Colonic mucosa (tissue), 4 donors: ENCODE measurements at places on chromosomes 4 and X.

DNA sequence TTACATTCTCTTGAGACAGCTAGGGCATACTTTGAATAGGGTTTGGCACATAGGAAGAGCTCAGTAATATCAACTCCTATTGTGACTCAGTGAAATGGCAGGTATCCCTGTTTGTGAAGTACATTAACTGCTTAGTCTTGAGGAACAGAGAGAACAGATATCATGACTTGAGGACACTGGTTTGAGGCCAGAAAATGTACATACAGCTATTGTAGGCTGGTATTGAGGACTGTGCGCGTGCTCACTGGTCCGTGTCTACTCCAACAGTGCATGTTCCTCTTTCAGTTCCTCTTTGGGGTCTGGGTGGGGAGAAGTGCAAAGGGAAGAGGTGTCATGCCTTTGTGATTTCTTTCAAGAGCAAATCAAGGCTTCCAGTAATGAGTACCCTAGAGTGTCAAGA lies 34.6 kb upstream of the TBC1D9 start:
- peak overlapping the region; percentile 6 for H3K27ac ChIP-seq
- H3K36me3 ChIP-seq = no peaks in the 10 kb centered on the region
- DNase-seq = peak; percentile 27
- no peaks in the 10 kb centered on the region for H3K4me1 ChIP-seq
- H3K27me3 ChIP-seq = no peaks in the 10 kb centered on the region
- no peak overlapping the region for H3K4me3 ChIP-seq

- DNase-seq = no peak
- no peak overlapping the region for H3K4me3 ChIP-seq
- no peaks in the 10 kb centered on the region for H3K36me3 ChIP-seq
- no peaks in the 10 kb centered on the region for H3K4me1 ChIP-seq
- no peaks in the 10 kb centered on the region for H3K27me3 ChIP-seq
Measured at GRCh38 chr4:168797194-168797593, 212.9 kb downstream of the CBR4 start.

DNA sequence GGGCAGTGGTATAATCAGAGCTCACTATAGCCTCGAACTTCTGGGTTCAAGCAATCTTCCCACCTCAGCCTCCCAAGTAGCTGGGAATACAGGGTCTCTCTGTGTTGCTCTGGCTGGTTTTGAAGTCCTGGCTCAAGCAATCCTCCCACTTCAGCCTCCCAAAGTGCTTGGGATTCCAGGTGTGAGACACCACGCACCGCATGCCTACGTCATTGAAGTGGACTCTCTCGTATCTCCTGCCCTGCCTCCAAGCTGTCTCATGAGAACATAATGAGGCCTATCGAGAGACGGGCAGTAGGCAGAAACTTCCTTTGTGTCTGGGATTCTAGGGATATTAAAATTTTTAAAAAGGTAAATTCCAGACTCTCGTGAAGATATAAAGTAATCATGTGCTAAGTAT lies 65.0 kb upstream of the NLGN4X start:
- H3K27ac ChIP-seq = no peak overlapping the region
- no peak overlapping the region for H3K4me3 ChIP-seq
- DNase-seq = no peak

- no peaks in the 10 kb centered on the region for H3K36me3 ChIP-seq
- DNase-seq = peak; percentile 25
- peaks cover 3% of the 10 kb centered on the region for H3K4me1 ChIP-seq
- no peak overlapping the region for H3K27ac ChIP-seq
- H3K4me3 ChIP-seq = no peak overlapping the region
Measured at GRCh38 chrX:106933538-106933961, 13.3 kb downstream of the CLDN2 start.

DNA sequence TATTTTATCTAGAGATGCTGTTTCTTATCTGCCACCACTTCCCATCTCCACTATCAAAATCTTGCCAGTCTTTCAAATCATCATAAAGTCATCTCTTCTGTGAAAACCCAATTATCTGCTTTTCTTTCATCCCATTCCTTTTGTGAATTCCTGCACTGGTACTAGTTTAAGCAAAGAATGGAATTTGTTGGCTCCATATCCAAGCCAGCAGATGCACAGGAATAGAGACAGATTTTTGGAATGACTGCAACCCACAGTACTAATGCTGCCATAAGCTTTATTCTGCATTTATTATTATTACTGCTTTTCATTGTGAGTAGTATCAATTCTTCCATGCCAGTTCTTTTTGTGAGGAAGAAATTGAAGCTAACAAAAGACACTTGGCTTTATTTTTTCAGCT lies 616.7 kb downstream of the RAPGEF2 start:
- no peak overlapping the region for H3K4me3 ChIP-seq
- H3K4me1 ChIP-seq = no peaks in the 10 kb centered on the region
- no peaks in the 10 kb centered on the region for H3K27me3 ChIP-seq
- H3K36me3 ChIP-seq = no peaks in the 10 kb centered on the region
- H3K27ac ChIP-seq = no peak overlapping the region

- H3K27ac ChIP-seq = no peak overlapping the region
- no peaks in the 10 kb centered on the region for H3K36me3 ChIP-seq
- DNase-seq = no peak
- H3K4me1 ChIP-seq = no peaks in the 10 kb centered on the region
- no peak overlapping the region for H3K4me3 ChIP-seq
- no peaks in the 10 kb centered on the region for H3K27me3 ChIP-seq
Measured at GRCh38 chrX:20217271-20217670, 49.4 kb downstream of the RPS6KA3 start.

- H3K4me3 ChIP-seq = no peak overlapping the region
- H3K27ac ChIP-seq = peak overlapping the region; percentile 5
- no peaks in the 10 kb centered on the region for H3K27me3 ChIP-seq
- H3K4me1 ChIP-seq = no peaks in the 10 kb centered on the region
- DNase-seq = no peak
Measured at GRCh38 chr4:102612824-102613366, 111.7 kb downstream of the NFKB1 start.

GRCh38 chr4:162707962-162708361 lies 458.7 kb downstream of the NAF1 start:
- H3K4me3 ChIP-seq = no peak overlapping the region
- H3K27ac ChIP-seq = no peak overlapping the region
- DNase-seq = no peak
- H3K27me3 ChIP-seq = no peaks in the 10 kb centered on the region
- no peaks in the 10 kb centered on the region for H3K4me1 ChIP-seq

DNA sequence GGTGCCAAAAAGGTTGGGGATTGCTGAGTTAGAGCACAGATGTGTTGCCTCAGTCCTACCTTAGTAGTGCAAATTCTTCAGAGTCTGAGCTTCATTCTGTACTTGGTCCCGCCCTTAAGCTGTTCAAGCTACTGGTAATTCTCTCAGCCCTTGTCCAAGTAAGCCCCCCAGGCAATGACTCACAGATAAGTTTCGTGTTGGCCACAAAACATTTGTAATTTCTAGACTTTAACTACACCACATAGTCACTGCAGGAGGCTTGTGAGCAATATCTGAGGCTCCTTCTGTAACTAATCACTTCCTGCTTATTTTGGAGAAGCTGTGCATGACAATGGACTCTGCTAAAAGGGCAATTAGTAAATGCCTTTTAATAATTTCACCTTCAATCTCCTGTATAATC lies 1420.5 kb downstream of the PCDH7 start:
- no peaks in the 10 kb centered on the region for H3K36me3 ChIP-seq
- no peak for DNase-seq
- H3K4me1 ChIP-seq = no peaks in the 10 kb centered on the region

DNA sequence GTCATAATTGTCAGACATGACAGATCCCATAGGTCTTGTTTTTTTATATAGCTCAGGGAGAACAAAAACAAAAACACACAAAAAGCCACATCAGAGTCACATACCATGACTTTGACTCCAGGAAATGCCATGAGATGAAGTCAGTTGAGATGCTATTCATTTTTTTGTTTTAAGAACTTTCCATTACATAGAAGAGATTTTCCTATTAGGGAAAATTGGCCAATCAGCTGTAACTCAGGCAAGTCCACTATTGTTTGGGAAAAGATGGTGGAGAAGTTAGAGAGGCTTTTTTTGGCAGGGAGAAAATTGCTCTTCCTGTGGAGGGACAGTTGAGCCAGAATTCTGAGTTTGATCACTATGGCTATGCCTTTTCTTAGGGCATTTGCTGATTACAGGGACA lies 72.6 kb downstream of the SMARCA5 start:
- no peaks in the 10 kb centered on the region for H3K27me3 ChIP-seq
- H3K27ac ChIP-seq = no peak overlapping the region

- H3K4me1 ChIP-seq = peaks cover 3% of the 10 kb centered on the region
- peak overlapping the region; percentile 48 for H3K27ac ChIP-seq
- H3K27me3 ChIP-seq = no peaks in the 10 kb centered on the region
- no peak overlapping the region for H3K4me3 ChIP-seq
- peak; percentile 46 for DNase-seq
Measured at GRCh38 chr4:114036426-114036825, 57.0 kb upstream of the ARSJ start.

GRCh38 chr4:145930592-145930991 lies 8.0 kb downstream of the ZNF827 start:
- no peaks in the 10 kb centered on the region for H3K36me3 ChIP-seq
- no peak overlapping the region for H3K27ac ChIP-seq
- no peak for DNase-seq
- H3K4me3 ChIP-seq = no peak overlapping the region
- no peaks in the 10 kb centered on the region for H3K27me3 ChIP-seq

- H3K36me3 ChIP-seq = no peaks in the 10 kb centered on the region
- H3K27ac ChIP-seq = no peak overlapping the region
- DNase-seq = no peak
- no peak overlapping the region for H3K4me3 ChIP-seq
Measured at GRCh38 chr4:75821966-75822365, 80.3 kb downstream of the PPEF2 start.

DNA sequence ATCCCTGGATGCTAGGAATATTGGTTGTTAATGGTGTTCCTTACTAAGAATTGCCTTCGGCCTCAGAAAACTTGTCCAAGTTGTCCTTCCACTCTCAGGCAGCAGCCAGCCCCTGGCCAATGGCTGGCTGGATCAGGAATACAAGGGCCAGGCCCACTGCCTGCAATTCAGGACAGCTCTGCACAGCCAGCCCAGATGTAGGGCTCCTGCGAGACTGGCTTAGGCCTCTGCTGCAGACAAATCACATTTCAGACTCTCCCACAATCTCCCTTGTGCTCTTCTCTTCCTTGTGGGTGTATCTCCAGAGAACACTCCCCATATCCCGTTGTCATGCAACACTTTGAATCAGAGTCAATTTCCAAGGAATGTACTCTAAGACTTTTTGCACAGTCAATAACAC lies 747.6 kb upstream of the FTHL17 start:
- H3K27me3 ChIP-seq = no peaks in the 10 kb centered on the region
- no peak overlapping the region for H3K27ac ChIP-seq
- no peak for DNase-seq
- no peaks in the 10 kb centered on the region for H3K36me3 ChIP-seq
- H3K4me3 ChIP-seq = no peak overlapping the region
- H3K4me1 ChIP-seq = no peaks in the 10 kb centered on the region

GRCh38 chrX:99469439-99469838 lies 940.6 kb downstream of the PCDH19 start:
- no peak overlapping the region for H3K4me3 ChIP-seq
- no peaks in the 10 kb centered on the region for H3K4me1 ChIP-seq
- H3K27ac ChIP-seq = no peak overlapping the region
- no peak for DNase-seq
- H3K27me3 ChIP-seq = no peaks in the 10 kb centered on the region

- H3K4me3 ChIP-seq = no peak overlapping the region
- H3K4me1 ChIP-seq = no peaks in the 10 kb centered on the region
- H3K36me3 ChIP-seq = no peaks in the 10 kb centered on the region
- no peaks in the 10 kb centered on the region for H3K27me3 ChIP-seq
- peak; percentile 49 for DNase-seq
Measured at GRCh38 chr4:140296335-140297220, 76.9 kb upstream of the SCOC start.

- DNase-seq = no peak
- H3K27me3 ChIP-seq = no peaks in the 10 kb centered on the region
- H3K4me3 ChIP-seq = no peak overlapping the region
- H3K36me3 ChIP-seq = no peaks in the 10 kb centered on the region
- no peaks in the 10 kb centered on the region for H3K4me1 ChIP-seq
Measured at GRCh38 chr4:173227756-173228155, 59.1 kb downstream of the GALNT7 start.

GRCh38 chr4:165156906-165157305 lies 44.2 kb upstream of the TMEM192 start:
- H3K4me3 ChIP-seq = no peak overlapping the region
- no peak for DNase-seq
- H3K27ac ChIP-seq = no peak overlapping the region

DNA sequence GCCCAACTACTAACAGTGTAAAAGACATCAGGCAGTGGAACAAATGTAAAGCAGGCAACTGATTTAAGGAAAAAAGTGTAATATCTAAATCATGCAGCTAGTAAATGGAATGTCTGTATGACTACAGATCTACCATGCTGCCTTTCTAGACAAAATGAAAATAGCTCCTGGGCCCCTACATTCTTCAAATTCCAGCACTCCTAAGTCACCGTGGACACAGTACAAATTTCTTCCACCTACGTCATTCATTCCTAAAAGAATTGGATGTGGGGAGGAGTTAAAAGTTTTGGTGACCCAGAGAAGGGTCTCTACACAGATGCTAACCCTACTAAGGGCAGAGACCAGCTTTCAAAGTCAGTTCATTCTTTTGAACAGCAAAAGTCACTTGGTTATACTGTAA lies 137.2 kb upstream of the ARHGEF9 start:
- DNase-seq = no peak
- no peaks in the 10 kb centered on the region for H3K27me3 ChIP-seq
- no peak overlapping the region for H3K4me3 ChIP-seq
- H3K36me3 ChIP-seq = no peaks in the 10 kb centered on the region
- no peaks in the 10 kb centered on the region for H3K4me1 ChIP-seq

GRCh38 chrX:129058405-129058804 lies 464.9 kb downstream of the SMARCA1 start:
- no peaks in the 10 kb centered on the region for H3K36me3 ChIP-seq
- H3K27me3 ChIP-seq = no peaks in the 10 kb centered on the region
- H3K27ac ChIP-seq = no peak overlapping the region
- H3K4me1 ChIP-seq = no peaks in the 10 kb centered on the region
- H3K4me3 ChIP-seq = no peak overlapping the region
- DNase-seq = no peak

DNA sequence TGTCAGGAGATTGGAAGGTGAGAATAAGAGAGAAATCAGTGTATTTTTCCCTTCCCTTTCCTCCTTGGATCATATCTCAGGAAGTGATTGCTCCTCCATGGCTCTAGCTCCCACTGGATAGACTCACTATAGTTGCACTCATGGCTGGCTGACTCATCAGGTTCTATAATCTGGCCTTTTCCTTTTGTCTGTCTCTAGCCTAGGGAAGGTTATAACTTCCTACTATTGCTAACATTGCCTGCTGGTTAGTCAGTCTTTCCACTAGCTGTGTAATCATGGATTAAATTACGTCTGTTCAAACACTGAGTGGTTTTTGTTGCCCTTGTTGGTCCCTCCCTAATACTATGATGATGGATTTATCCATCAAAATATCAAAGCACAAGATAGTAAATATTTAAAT lies 195.5 kb upstream of the VEGFC start:
- no peak overlapping the region for H3K27ac ChIP-seq
- no peak overlapping the region for H3K4me3 ChIP-seq
- no peaks in the 10 kb centered on the region for H3K27me3 ChIP-seq
- H3K4me1 ChIP-seq = no peaks in the 10 kb centered on the region
- DNase-seq = no peak
- no peaks in the 10 kb centered on the region for H3K36me3 ChIP-seq
